ENCODE measurements at places on chromosomes 2 and 18.

DNA sequence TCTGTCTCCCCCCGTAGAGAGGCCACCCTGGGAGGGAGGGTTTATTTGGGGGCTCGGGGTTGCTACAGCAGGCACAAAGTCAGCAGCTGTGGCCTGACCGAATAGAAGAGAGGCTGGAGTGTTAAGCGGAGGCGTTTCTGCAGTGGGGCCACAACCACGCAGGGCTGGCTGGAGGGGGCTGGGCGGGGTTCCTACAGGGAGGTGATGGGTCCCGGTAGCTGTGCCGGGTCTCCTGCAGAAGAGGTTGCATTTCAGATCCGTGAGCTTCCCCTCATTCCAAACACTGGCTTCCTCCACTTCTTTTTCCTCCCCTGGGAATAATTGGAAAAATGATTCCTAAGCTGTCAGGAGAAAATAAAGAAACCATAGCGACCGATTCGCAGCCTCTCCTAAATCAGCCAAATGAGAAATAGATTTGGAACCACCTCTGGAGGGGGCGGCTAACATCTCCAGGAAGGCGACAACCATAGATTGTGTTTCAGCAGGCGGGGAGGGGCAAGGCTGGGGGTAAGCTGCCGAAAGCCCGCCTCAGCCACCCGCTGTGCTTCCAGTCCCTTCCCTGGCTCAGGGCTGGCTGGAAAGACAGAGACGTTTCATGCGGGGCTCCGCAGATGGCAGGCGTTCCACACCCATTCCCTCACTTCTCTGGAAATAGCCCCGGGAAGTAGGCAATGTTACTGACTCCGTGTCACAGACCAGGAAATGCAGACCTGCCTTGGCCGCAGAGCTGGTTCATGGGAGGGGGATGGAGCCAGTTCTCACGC is 85.6 kb upstream of the TAF1B start:
- DNase-seq: no peak

DNA sequence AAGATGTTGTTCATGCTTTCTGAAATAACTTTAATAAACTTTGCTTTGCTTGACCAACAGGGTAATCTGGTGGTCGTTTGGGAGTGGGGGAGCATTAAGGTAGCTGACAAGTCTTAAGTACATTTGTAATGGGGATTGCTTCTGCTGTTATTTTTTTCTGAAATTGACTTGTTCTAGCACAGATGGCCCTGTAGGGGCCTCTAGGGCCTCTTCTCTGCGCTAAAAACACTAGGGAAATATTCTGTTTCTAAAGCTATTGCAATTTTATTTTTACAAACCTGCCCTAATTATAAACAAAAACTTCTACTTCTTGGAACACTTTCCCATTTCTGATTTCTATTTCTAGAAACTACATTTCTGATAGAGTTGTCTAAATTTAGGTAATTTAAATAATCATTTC is 191.3 kb upstream of the KCNJ3 start:
- DNase-seq: no peak

DNA sequence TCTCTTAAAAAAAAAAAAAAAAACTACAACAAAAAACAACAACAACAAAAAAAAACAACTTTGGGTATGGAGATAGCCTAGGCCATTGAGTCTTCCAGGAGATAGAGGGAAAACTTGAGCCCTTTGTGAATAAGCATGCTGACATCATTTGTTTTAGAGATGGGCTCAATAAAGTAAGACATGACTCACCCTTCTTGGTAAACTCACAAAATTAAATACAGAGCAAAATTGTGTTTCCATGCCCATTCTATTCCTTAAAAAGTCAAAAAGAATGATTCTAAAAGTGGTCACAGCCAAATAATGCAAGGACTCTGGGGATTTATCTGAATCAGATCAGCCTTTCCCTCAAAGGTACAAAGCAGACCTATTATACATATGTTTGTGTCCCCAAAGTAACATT is 117.4 kb downstream of the ETAA1 start:
- peak; percentile 91 for DNase-seq

DNA sequence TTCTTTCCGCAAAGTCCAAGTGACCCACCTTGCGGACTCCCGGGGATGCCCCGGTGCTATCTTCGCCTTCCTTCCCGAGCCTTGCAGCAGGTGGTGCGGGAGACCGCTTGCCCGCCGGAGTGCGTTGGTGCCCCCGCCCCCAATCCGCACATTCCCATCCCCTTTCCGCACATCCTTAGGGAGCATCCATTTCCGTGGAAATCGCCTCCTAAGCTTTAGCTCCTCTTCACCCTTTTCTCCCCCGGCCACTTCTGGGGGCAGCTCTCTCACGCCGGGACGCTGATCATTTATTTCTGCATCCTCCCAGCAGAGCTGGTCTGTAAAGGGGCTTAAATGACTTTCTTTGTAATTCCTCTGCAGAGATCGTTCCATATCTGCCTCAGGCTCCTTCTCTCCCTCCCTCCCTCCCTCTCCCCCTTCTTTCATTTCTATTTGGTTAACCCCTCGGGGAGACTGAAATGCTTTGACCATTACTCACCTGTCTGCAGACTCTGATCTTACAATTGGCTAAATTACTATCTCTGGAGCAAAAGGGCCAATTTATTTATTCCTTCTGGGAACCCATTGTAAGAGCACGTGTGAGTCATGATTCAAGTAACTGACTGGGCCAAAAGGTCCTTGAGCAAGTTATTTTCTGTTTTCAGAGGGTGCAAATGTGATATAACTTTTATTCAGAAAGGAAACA is 1.3 kb upstream of the LYPD1 start:
- DNase-seq: peak; percentile 77

GRCh38 chr2:212831671-212832199 is 293.1 kb upstream of the ERBB4 start:
- no peak for DNase-seq

DNA sequence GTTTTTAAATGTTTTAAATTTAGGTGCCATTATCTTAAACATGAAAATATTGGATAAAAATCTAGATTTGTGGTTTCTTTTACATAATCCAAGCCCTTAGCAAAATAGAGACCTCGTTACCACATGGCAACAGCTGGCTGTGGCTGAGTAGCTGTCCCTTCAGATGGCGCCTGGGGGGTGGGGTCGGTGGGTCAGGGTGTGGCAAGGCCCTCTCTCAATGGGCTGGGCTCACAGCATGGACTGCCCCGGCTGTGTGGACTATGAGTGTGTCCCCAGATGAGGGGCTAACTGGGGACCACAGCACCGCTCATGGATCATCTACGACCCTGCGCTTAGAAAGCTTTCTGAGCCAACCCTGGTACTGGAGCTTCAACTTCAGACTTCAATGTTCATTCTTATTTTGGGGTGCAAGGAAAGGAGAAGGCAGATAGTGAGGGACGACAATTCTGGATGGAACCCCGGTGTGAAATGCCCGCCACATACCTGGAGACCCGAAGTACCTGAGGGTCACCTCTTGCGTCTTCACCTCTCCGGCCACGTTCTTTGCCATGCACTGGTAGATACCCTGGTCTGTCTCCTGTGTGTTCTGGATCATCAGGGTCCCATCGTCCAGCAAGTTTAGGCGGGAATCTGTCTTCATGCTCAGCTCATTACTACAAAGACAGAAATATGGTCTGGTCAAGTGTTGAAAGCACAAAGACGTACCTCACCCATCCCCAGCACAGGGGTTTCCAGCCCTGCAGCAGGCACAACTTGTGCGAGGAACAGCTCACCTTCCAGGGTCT is 71.0 kb downstream of the PXDN start:
- no peak for DNase-seq

GRCh38 chr2:191938779-191939178 is 91.9 kb upstream of the CAVIN2 start:
- DNase-seq: no peak

DNA sequence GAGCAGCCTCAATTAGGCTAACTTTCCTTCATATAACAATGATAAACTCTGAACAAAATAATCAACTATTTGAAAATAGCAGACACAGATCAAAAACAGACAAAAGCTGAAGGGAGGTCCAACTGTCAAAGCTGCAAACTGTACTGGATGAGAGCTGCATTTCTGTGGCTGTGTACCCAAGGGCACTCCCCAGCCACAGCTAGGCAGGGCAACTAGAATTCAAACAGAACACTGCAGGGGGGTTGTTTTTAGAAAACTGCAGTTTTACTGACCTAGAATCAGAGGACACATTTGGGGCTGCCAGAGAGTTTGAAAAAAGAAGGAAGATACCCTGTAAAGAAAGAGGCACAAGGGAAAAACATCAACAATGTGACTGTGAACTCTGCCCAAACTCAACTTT is 56.8 kb downstream of the SMAD2 start:
- DNase-seq: no peak

GRCh38 chr18:66931010-66931409 is 327.1 kb upstream of the CDH19 start:
- DNase-seq: no peak

DNA sequence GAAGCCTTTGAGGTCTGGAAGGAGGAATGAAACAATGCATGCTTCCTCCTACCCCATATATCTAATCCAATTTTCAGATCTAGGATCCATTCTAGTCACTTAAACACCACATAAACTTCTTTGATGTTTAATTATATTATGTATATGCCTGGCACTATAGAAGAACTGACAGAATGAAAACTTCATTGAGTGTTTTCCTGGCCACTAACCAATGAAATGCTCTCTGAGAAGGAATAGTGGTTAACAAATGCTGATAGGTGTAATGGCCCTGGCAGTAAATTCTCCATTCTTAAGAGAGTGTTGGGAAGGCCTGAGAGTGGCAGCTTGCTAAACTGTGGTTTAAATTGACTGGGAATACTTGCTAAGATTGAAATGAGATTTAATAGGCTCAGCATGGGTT is 710.0 kb downstream of the LRRTM4 start:
- no peak for DNase-seq

GRCh38 chr2:64119369-64119768 is 24.9 kb downstream of the PELI1 start:
- no peak for DNase-seq

DNA sequence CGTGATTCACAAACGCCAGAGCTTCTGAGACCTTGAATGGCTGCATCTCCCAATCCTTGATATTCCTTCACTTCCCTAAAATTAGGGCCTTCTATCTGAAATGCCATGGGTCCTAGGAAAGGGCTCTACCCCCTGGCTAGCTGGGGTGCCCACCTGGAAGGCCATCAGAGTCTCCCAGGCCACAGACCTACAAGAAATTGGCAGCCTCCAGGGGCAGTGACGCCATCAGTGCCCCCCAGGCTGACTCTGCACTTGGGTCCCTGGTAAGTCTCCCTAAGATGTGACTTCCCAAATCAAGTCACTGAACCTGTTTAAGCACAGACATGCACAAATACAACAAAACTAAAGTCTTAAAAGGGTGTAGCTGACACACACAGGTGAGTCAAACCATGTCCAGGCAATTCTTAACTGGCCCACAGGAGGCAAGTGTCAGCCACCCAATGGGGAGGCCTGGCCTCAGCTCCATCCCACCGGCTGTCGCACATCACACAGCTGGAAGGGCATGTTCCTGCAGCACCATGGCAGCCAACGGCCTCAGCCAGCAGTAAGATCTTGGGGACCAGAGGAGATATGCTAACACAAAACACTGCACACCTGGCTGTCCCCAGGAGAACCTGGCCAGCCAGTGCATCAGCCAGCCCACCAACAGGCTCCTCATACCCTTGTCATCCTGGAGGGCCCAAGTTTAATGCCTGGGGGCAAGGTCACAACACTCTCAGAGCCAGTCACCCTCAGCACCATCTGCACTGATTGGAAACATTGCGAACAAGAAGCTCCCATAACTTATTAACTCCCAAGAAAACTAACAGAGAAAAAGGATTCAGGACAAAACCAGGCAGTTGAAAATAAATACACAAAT is 5.2 kb downstream of the PARD6G start:
- DNase-seq: no peak

GRCh38 chr2:212546669-212547068 is 8.1 kb upstream of the ERBB4 start:
- no peak for DNase-seq

- DNase-seq: peak; percentile 34
Measured at GRCh38 chr2:119333360-119333759, 33.3 kb downstream of the C2orf76 start.

DNA sequence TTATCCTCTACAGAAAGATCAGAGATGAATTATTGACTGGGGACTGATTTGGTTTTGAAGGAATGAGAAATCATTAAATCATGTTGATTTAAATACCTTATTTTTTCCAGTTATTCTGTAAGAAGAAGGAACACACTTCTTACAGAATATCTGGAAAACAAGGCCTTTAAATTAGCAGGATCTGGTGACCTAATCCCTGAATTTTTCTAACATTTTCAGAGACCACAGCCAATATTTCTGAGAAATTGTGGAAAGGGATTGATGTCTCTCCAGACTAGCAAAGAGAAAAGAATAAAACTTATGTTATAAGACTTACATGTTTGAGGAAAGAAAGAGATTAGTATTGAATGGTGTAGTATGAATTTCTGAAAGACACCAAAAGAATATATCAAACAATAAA is 104.0 kb downstream of the KCNE4 start:
- DNase-seq: no peak

- peak; percentile 56 for DNase-seq
Measured at GRCh38 chr2:67797801-67798540, 264.8 kb downstream of the C1D start.

DNA sequence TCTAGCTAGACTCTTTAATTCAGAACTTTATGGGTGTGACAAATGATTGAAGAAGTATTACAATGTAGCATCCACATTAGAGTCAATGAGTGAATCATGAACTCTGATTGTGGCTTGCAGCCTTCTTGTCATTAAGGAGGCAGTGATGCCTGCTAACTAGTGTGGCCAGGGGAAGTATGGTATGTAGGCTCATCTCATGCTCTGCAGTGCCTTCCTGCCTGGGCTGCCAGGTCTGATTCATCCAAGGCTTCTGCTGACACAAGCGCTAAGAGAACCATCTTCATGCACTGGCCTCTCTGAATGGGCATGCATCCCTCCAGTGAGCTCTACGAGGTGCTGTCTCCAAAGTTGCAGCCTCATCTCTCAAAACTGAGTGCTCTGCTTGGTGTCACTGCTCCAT is 144.3 kb downstream of the MTCL1 start:
- peak; percentile 30 for DNase-seq

DNA sequence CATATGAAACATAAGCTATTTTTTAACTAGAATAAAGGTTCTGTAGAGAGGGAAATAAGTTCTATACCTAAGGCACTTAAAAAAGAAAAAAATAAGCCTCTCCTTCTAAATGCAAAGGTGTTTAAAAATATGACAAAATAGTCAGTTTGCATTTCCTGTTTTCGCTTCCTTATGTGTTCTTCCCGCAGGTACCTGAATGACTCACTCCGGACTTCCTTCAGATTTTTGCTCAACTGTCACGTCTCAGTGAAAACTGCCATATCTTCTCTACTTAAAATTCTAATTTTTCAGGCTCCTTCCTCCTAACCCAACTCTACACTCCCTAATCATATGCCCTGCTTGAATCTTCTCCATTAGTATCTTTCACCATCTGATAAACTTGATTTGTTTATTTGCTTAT is 1333.1 kb downstream of the LRP1B start:
- no peak for DNase-seq

- no peak for DNase-seq
Measured at GRCh38 chr2:144240656-144241339, 279.1 kb downstream of the ZEB2 start.

- no peak for DNase-seq
Measured at GRCh38 chr2:190726255-190726654, 77.4 kb downstream of the NAB1 start.

- DNase-seq: no peak
Measured at GRCh38 chr18:27983780-27984179, 193.2 kb downstream of the CDH2 start.

Data from fibroblast of mammary gland (primary cell).